ENCODE measurements at places on chromosomes 2 and 18.

GRCh38 chr2:86201671-86202335 lies 2.5 kb downstream of the MRPL35 start:
- DNase-seq: no peak

DNA sequence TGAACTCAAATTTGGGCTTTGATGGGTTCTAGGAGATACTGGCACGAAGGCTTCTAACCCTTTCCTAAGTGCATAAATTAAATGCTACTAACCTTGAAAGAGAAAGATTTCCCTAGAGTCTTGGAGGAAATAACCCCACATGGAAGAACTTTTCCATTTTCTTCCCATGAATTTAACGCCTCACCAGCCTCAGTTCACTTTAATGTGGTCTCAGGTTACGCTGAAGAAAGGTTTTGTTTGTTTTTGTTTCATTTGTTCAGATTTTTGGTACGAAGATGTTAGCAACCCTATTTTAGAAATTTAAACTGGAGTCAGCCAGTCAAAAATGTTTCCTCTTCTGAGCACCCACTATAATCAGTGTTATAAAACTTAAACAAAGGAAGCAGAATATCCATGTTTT lies 30.7 kb downstream of the METTL4 start:
- no peak for DNase-seq

DNA sequence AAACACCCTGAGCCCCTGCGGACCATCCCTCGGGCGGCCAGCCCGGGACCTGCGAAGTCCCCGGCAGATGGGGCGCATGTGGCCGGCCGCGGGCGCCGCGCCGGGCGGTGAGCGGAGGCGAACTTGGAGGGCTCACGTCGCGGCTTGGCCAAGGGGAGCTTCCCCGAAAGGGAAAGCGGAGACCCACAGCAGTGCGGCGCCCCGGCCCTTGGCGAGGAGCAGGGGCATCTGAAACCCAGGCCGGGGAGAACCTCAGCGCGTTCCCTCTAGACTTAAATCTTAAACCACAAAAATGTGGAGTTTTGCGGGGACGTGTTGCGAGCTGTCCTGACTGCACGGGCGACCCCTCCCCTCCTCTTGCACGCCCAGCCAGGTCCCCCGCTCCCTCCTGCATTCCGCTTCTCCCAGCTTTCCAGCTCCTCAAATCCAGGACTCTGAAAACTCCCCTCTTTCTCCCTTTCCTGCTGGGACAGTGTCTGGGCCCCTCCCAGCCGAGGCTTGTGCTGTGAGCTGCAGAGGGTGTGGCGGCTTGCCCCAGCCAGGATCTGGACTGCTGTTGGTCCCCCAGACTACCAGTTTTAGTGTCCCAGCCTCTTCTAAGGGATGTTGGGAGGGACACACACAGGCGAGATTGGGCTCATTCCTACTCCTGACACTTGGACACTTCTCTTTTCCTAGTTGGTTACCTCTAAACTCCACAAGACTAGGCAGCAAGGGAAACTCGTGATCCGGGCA lies 1.3 kb downstream of the FMNL2 start:
- peak; percentile 13 for DNase-seq

- no peak for DNase-seq
Measured at GRCh38 chr2:12156349-12156748, 409.9 kb downstream of the LPIN1 start.

DNA sequence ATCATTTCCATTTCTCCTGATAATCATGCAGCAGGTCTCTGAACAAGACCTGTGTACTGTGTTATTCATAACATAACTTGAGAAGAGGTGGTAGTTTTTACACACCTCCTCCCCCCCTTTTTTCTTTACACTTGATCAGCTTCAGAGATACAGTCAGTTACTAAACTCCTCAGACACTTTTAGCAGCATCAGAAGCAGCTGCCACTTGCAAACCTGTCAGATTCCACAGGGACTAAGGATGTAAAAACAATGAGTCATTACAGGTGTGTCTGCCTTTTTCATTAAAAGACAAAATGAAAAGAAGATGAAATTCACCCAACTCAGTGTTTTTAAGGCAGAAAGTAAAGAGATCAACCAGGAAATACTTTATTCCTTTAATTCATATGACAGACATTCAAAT lies 254.0 kb downstream of the NRXN1 start:
- DNase-seq: no peak

- DNase-seq: peak; percentile 4
Measured at GRCh38 chr2:223247136-223247535, 195.1 kb downstream of the KCNE4 start.

- no peak for DNase-seq
Measured at GRCh38 chr2:217367464-217367863, 507.6 kb upstream of the TNP1 start.

DNA sequence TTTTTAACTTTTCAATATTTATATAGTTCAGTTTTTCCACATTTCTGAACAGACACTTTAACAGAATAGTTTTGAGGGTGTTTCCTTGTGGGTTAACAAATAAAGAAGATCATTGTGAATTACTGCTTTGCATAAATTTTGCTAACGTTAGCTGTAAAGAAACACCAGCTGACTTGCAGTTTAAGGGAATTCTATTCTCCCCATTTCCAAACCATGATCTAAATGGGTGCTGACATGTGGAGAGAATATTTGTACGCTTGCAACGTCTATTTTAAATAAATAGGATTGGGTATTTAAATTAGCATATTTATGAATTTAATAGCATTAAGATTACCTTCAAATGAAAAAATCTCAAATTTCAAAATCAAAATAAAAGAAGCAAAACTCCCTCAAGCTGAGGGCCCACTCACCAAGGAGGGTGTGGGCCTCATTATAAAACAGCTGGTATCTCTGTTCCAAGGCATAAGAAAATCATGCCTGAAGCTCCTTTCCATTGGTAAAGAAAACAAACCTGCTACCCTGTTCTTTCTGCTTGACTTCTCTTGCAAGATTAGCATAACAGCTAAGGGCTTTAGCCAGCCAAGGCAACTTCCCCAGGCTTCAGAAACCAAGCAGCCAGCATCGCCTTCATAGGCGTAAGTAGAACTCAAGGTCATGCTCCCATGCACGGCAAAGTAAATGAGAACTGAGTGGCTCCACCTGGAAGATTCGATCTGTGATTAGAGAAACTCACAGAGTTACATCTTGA lies 3.2 kb downstream of the MRO start:
- no peak for DNase-seq

GRCh38 chr18:48547531-48547981 lies 8.7 kb downstream of the CTIF start:
- no peak for DNase-seq

DNA sequence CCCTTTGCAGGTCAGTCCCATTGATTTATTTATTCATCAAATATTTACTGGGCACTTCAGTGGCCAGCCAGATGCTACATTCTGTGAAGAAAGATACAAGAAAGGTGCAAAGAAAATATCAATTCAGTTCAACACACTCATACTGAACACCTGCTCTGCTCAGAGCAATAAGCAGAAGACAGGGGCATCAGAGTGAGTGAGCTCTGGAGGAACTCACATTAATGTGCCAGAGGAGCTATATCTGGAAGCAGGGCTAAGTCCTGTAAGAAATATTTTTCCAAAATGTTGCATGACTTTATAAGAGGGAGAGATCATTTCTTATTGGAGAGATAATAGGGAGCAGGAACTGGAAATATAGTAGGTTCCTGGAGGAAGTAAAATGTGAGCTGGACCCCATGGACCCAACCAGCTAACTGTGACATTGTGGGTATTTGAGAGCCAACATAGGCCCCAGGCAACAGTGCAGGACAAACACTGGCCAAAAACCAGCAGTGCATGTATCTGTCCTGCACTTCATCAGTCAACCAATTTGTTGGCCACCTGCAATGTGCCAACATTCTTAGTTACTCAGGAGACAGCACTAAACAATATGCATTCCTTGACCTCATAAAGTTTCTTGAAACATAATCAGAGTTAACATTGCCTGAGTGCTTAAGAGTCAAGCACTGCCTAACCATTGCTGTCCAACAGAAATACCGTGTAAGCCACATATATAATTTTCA lies 102.7 kb upstream of the PTPRM start:
- no peak for DNase-seq

- no peak for DNase-seq
Measured at GRCh38 chr2:144403933-144404332, 116.0 kb downstream of the ZEB2 start.

- DNase-seq: no peak
Measured at GRCh38 chr2:57615855-57616556, 430.6 kb upstream of the VRK2 start.

- DNase-seq: no peak
Measured at GRCh38 chr2:237539681-237540080, 26.7 kb upstream of the PRLH start.

- DNase-seq: peak; percentile 44
Measured at GRCh38 chr2:108565778-108566375, 31.6 kb downstream of the LIMS1 start.

DNA sequence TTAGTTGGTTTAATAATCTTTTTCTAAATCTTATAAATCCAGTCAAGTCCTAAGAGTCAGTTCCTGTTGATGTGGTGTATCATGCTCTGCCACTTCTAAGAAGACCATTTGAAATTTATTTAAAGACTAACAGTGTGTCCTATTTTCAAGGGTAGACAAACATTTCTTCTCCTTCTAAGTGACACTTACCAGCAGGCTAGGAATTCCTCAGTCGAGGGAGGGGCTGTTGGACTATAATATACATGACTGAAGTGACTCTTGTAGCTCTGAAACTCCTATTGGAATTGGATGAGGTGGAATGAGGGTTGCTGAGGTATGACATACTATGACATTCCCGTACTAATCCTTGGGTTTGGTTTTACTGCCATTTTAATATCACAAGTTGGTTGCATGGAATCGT lies 30.6 kb downstream of the ITGB6 start:
- DNase-seq: no peak

- no peak for DNase-seq
Measured at GRCh38 chr18:48481092-48481491, 57.7 kb upstream of the CTIF start.

GRCh38 chr2:20182241-20182931 lies 42.5 kb downstream of the SDC1 start:
- no peak for DNase-seq

DNA sequence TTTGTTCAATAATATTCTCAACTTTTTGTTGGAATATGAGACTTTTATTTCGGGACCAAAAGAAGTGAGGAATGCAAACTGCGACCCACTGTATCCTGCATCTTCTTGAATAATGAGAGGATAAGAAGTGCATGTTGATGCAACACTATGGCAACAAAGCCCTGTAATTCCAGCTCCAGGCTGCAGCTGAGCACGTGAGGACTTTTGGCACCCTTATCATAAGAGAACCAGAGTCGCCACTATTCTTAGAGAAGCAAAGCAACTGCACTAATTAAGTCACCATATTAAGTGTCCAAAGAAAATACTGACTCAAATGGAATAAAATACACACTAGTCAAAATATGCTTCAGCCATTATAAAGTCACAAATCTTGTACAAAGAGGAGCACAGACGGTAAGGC lies 65.8 kb downstream of the FAM210A start:
- DNase-seq: no peak

DNA sequence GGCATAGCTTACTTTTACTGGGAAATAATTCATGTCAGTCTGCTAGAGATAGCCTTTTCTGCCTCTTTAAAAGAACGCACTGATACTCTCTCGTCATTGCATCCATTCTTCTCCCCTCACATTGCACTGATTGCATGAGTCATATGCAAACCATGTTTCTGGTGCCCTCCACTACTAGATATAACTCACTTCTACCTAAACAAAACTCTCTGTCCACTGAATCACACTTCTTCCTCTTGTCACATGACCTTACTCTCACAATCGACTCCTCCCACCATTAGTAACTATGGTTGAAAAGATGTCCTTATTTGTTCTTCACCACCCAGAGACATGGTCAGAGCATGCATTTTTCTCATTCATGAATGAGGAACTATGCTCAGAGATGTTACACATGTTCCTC lies 158.0 kb downstream of the CSRNP3 start:
- no peak for DNase-seq

- DNase-seq: peak; percentile 73
Measured at GRCh38 chr18:3596637-3597384, 146.8 kb downstream of the TGIF1 start.

DNA sequence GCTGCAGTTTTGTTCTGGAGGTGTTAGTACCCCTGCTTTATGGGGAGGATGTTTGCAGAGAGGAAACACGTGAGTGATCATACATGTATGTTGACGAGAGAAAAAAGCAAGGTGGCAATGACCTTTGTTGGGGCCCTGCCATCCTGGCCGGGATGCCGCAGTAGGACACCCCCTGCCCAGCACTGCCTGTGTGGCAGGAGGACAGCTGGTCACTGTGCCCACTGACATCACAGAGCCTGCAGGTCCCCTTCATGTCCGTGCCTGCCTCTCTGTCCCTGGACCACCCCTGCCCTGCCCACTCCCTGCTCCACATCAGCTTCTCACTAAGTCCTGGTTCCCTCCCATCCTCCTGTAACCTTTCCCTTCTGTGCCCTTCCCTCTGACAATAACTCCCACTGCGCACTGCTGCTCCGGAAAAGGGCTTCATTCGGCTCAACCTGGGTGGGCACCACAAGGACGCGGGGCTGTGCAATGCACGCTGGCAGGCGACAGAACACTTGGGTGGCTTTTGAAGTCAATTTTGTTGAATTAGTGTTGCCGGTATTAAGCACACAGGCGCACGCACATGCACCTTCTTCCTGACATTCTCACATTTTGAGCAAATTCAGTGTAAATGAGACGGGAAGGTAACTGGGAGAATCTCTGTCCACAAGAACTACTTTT lies 51.5 kb upstream of the TWIST2 start:
- no peak for DNase-seq

GRCh38 chr2:191050640-191050987 lies 36.6 kb upstream of the STAT1 start:
- DNase-seq: no peak

DNA sequence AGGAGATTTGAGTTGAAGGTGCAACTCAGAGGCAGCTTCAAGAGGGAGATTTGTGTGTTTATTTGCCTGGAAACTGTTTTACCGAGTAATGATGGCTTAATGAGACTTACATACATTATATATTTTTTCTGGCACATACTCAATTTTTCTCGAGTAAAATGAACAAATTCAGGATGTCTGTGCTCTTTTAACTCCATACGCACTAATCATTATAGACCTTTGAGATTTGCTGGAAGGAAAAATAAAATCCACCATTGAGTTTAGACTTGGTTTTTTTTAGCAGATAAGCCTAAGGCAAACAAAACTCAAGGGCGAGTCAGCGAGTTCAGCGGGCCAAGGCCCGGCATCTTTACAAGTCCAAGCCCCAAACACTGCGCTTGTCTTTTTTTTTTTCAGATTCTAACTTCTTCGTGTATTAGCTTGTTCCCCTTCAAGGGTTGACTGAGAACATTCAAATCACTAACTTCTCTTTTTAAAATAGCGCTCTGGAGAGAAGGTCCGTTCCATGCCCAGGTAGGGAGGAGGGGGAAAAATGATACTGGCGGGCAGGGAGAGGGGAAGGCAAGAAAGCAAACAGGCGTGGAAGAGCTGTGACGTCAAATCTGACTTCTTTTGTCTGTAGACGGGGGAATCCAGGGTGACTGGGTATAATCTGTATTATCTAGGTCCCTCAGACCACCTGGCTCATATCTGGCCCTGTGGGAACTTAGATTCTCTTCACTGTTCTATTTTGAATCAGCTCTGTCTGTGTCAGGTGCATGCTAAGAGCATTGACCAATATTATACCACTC lies 72.7 kb upstream of the MAP3K20 start:
- DNase-seq: no peak
